ENCODE measurements at places on chromosomes 16 and 17.
A peak's percentile ranks its signal among the peaks of the same experiment; 100 is the strongest.

DNA sequence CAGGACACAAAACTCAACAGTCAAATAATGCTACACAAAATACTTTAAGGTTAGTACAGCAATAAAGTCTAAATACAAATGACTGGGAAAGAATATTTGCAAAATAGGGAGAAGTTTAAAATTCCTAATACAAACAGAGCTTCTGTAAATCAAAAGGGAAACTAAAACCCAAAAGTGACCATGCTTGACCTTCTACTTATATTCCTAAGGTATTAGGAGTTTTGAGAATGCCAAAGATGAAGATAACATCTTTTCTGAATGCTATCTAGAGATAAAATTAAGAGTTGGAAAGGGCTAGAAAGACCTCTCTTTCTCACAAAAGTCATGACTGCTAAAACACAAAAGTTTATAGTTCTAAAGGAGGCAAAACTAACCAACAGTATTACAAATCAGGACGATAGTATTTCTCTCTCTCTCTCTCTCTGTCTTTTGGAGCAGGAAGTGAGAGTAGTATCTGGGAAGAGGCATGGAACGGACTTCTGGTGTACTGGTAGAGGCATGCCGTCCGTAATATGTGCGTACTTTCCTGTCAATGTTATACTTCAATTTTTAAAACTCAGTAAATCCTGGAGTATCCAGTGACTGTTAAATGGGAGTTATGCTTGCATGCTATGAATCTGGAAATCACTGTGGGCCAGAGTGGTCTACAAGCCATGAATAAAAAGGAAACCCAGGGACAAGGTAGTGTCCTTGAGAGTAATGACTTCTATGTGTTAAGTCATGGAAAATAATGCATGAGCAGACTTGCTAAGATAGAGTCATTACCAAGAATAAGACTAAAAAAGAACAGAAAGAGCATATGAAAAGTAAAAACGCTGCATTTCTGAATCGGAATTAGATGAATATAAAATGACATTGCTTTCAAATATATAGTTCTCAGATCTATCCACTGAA, 49.7 kb upstream of the ANKFY1 start:
- no peak for DNase-seq

DNA sequence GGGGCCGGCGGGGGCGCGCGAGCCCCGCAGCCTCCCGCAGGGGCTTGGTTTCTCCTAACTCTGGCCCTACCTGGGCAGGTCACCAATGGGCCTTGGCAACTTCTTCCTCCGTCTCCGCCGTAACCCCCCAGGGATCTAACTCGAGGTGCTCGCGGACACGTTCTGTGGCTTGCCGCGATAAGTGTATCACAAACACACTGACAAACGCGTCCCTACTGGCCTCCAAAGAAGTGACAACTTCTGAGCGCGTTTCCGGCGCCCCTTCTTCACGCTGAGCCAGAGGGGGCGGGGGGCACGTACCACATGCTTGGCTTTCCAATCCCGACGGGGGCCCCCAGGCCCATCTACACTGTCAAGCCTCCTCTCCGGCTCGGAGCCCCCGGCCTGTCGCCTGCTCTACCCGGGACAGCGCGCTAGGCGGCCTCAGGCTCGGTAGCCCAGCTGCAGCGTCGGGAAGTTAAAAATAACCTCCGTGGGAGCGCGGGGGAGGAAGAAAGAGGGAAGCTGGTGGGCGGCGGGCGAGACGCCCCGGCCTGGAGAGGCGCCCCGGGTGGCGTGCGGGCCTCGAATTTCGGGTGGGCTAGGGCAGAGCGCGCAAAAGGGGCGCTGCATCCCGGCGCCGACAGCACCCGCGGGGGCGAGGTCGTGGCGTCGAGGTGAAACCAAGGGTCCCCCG, 725 bp upstream of the SPHK1 start:
- peak; percentile 66 for DNase-seq

- no peak for DNase-seq
These were observed 57.8 kb upstream of the CIBAR2 start for GRCh38 chr16:85170066-85170491.

GRCh38 chr16:27437946-27438345, 36.0 kb downstream of the IL21R start:
- no peak for DNase-seq

- no peak for DNase-seq
These were observed 113.5 kb upstream of the FAM20A start for GRCh38 chr17:68714676-68715075.

GRCh38 chr16:58012481-58012880, 11.3 kb downstream of the USB1 start:
- DNase-seq, result no peak

DNA sequence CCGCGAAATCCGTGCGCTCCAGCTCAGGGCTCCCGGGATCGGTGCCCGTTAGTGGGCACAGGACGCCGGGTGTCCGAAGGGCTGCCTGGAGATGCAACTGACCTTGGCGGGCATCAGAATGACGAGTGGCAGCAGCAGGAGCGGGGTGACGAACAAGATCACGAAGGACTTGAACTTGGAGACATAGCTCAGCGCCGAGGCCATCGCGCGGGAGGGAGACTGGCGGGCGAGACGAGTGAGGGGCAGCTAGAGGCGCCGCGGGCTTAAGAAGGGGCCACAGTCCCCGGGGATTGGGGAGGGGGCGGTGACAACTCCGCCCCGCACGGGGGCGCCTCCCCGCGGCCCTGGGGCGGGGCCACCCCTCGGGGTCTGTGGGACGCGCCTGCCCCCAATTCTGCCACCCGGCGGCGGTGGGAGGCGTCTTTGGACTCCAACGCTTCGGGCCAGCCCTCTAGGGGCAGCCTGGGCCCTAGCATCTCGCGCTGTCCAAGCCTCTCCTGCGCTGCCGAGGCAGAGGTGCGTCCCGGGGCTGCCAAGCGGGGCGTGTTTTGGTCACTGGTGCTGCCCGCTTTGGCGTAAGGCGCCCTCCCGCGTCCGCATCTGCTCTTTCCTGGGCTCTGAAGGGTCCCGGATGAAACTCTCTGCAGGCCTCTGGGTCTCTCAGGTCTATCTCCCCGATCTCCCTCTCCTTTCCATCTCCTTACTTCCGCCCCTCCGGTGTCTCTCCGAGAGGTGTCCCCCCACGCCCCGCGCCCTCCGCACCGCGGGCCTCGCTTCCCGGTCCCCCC, at the start of gene SLC13A5:
Gene SLC13A5 (minus strand): TSS at position 240 of the 788 bp plus-strand sequence. CDS start 36 bp downstream, at position 204.
- no peak for DNase-seq

DNA sequence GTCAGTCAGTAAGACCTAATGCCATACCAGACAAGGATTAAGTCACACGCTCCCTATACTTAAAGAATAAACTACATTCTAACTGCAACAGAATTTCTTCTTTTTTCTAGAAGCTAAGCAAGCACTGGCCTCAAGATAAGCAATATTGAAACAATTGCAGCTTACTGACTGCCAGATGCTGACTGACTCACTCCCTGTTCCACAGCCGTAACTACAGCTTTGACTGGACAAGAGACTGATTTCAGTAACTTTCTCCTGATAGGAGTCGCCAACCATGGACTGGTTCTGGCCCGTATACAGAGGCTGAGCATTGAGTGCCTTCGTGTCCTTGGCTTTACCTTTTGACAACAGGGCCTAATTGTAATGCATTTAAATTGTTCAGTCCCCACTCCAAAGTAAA, 67.9 kb downstream of the TRIM37 start:
- no peak for DNase-seq

GRCh38 chr16:65070831-65071432, 50.9 kb downstream of the CDH11 start:
- no peak for DNase-seq

DNA sequence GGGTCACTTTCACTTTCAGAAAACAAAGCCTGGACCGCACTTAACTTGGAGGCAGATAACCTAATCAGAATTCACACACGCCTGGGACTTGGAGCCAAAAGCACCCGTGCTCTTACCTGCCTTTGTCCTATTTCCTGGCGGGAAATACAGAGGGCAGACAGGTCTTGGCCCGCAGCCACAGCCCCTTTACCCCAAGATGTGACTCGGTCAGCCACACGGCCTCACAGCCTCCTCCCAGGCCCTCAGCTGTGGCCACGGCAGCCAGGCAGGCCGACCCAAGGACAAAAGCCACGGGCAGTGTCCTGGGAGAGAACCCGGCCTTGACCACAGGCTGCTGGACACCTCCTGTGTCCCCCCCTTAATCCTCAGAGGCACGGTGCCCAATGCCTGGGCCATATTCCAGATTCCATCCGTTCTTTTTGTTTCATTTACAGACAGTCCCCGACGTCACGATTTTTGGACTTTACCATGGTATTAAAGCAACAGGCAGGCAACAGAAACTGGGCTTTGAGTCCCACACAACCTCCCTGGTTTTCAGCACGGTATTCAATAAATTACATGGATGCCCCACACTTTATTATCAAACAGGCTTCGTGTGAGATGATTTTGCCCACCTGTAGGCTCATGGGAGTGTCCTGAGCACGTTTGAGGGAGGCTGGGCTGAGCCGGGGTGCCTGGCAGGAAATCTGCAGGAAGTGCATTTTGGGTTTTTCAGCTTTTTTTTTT, 30.1 kb upstream of the GAA start:
- no peak for DNase-seq

GRCh38 chr16:89805136-89805905, 11.1 kb downstream of the FANCA start:
- DNase-seq, result no peak

- DNase-seq, result no peak
These were observed 142.5 kb upstream of the HS3ST2 start for GRCh38 chr16:22671301-22672076.

- no peak for DNase-seq
These were observed 14.6 kb downstream of the CCDC57 start for GRCh38 chr17:82198092-82198491.

DNA sequence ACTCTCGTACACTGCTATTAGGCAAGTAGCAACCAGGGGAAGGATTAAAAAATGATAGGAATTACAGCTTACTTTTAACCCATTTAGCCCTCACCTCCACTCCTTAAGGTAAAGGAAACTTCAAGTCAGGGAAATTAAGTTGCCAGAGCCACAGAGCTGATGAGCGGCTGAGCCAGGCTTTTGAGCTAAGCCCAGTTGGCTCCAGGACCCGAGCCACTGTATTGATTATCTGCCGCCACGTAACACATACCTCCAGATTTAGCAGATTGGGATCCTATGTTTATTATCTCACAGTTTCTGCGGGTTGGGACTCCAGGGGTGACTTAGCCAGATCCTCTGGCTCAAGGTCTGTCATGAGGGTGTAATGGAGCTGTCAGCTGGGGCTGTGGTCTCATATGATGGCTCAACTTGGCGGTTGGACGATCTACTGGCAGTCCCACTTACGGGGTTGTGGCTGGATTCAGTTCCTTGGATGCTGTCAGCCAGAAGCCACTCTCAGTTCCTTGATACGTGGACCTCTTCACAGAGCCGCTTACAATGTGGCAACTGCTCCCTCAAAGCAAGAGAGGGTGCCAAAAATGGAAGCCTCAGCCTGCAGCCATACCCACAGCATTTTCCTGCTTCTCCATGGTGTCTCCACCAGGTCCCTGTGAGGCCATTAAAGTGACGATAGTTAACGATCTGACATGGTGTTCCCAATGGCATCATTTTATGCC, 57.3 kb downstream of the TMEM186 start:
- DNase-seq, result no peak

DNA sequence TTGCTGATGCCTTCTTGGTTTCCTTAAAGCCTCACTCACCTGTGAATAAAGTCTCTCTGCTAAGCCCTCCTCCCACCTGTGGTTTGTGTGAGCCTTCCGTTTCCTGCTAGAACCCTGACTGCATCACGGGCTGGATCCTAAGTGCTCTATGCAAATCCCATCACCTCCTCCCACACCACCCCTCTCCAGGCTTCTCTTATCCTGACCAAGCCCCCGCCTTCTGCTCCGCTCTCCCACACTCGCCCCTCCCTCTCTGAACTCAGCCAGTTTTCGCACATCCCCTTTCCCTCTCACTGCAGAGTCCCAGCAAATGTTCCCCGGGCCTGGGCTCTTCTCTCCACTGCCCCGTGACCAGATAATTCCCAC, 51.8 kb downstream of the PIMREG start:
- no peak for DNase-seq

DNA sequence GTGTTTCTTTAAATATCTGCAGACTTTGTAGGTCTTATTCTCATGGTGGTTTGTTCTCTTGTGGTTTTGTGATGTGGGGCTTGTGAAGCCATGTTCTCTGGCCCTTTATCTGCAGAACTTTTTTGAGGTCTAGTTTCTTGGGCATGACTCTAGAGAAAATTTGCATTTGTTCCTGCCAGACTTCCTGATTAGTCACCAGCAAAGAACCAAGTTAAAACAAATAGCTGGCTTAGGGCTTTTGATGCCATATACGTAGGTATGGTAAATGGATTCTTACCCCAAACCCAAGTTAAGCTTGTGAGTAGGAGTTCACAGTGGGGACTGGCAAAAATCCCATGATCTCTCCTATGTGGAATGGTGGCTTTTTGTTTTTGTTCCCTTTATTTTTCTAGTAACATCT, 68.7 kb upstream of the IRX3 start:
- no peak for DNase-seq

- no peak for DNase-seq
These were observed 225.9 kb upstream of the PMFBP1 start for GRCh38 chr16:72397876-72398275.

- no peak for DNase-seq
These were observed 3.3 kb downstream of the AXIN1 start for GRCh38 chr16:349211-349610.

DNA sequence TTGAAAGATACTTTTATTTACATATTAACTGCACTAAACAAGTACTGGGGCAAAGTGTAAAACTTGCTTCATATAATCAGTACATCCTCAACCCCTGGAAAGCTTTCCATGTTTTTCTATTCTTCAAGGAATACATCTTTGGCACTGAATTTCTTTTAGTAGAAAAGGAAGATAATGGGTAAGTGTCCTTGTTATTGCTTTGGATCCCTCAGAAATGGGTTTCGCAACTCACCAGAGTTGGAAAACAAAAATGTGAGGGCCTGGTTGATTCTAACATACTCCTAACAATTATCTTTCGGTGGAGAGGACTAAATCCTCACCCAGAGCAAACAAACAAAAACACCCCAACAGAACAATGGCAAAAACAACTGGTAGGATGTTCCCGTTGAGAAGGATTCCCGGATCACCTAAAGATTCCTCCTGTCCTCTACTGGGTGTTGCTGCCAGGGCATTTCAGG, 120.4 kb downstream of the PARN start:
- DNase-seq, result no peak

- no peak for DNase-seq
These were observed 87.2 kb downstream of the TBC1D16 start for GRCh38 chr17:79948406-79948944.

DNA sequence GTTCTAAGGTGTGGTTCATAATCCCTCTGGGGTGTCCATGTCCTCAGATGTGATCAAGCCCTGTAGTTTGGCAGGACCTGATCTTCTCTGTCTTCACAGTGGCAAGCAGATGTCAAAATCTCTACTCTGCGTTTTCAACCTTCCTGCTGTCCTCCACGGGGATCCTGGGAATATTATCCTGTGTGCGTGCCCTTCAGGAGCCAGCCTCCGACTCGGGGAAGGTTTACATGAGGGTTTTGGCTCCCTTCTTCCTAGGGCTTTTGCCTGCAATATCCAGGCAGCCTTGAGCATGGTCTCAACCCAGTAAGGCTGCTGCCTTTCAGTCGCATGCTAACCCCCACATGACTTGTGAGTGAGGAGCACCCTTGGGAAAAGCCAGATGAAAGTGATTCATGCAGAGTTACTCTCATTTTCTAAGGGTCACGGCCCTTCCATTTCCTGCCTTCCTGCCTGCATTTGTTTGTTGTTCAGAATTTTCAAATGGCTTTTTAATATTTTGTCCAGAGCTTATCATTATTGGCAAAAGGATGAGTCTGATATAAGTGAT, 202.2 kb upstream of the CHMP6 start:
- DNase-seq, result no peak

GRCh38 chr17:83083368-83084201, 4.2 kb downstream of the METRNL start:
- DNase-seq, result peak; percentile 74

- DNase-seq, result no peak
These were observed 43.7 kb downstream of the CMTM4 start for GRCh38 chr16:66652661-66653360.

Measured in HL-60 (cell line).